ENCODE measurements at places on chromosomes 3 and 15.

DNA sequence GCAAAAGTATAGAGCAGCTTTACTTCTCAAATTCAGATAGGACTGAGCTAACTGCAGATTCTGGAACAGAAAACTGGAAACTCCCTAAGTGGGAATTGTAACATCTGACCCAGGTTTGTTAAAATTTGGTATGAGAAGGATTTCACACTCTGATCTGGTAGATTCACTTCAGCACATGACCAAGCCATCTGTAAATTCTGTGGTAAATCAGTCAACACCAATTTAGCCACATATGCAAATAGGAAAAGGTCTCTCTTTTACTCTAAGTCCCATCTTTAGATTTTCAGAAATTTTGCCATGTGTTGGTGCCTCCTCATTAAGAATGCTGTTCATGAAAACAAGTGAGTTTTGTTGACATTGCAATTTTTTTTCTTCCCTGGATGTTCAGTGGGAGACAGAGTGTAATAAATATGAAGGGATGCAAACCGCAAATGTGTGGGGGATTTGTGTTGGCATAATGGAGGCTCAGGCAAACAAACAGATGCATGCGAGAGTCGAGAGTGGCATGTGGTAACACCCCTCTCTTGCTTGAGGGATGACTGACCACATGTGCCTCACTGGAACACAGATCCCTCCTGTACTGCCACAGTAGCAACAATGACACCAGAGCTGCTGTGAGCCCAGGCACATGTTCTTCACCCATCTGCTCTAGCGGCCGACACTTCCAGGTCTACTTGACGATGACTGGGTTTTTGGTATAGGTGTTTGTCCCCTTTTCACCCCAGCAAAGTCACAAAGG, 146.6 kb downstream of the FEZF2 start:
- DNase-seq, result peak; percentile 2

DNA sequence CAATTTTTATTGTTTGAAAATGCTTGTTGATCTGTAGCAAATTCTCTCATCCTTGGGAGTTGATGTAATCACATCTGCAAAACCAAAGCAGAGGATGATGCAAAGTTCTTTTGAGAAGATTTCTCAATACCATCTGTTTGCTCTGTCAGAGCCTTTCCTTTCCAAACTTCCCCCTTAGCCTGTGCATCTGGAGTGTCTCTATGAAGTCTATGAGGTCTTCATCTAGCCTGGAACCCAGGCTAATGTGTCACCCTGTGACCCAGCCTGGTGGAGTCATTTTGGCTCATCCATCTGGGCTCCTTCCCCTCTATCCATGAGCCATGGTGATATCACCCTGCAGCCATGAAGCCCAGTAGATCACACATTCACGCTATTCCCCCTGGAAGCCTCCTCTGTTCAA, 123.2 kb upstream of the SLC7A14 start:
- DNase-seq, result no peak

DNA sequence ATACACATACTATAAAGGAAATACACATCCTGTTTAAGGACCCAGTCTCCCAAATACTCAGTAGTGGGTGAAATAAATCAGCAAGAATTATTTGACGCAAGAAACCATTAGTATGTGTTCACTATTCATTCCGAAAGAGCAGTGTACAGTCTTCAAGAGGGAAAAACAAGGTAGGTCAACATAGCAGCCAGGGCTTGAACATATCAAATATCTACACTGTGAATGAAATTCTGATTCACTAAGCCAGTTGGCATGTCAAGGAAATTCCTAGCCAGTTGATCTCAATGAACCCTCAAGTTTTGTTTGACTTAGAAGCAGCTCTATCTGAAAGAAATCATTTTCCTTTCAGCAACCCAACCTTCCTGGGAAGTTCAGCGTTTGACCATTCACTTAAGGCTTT, 99.0 kb downstream of the CNTN3 start:
- no peak for DNase-seq

GRCh38 chr15:48025118-48025517, 95.7 kb upstream of the SLC24A5 start:
- DNase-seq, result peak; percentile 2

DNA sequence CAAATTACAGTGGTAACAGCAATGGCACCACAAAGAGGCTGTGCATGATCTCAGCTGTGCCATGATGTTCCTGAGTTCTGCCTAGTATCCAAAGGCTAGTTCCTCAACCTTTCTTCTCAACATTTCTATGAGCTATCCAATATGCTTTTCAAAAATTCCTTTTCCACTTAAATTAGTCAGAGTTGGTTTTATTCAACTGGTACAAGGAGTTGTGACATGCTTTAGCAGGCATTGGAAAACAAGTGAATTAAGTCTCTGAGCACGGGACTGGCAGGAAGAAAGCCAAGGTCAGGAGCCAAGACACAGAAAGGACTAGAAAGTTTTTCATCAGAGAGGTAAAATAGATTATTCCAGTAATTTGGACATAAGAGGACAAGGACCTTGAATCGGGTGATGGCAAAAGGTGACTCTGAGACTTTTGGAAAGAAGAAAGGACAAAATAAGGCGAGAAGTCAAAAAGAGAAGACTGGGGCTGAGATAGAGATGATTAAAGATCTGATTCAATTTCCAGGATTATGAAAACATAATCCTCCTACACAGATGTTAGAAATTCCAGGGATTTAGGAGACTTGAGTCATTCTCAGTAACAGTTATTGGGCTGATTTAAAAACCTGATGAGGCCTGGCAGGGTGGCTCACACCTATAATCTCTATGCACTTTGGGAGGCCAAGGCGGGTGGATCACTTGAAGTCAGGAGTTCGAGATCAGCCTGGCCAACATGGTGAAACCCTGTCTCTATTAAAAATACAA, 36.1 kb downstream of the PBRM1 start:
- DNase-seq, result no peak

DNA sequence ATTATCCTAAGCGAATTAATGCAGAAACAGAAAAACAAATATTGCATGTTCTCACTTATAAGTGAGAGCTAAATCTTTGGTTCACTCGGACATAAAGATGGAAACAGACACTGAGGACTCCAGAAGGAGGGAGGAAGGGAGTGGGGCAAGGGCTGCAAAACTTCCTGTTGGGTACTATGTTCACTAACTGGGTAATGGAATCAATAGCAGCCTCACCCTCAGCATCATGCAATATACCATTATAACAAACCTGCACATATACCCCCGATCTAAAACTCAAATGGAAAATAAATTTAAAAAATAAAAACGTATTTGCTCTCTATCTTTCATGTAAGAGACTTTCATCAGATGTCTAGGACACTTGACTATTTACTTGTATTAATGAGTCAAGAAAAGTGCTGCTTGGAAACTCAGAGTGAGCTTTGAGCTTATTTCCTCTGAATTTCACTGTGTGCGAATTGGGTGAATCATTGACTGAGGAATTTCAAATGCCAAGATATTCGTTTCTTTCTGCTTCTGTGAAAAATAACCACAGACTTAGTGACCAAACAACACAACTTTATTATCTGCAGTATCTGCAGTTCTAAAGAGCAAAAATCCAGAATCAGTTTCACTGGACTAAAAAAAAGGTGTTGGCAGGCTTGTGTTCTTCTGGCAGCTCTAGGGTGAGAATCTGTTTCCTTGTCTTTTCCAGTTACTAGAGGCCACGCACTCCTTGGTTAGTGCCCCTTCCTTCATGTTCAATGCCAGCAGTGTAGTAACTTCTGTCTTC, 18.4 kb downstream of the TM4SF18 start:
- DNase-seq, result no peak

- DNase-seq, result no peak
Measured at GRCh38 chr3:45007091-45007490, 19.0 kb upstream of the CLEC3B start.

DNA sequence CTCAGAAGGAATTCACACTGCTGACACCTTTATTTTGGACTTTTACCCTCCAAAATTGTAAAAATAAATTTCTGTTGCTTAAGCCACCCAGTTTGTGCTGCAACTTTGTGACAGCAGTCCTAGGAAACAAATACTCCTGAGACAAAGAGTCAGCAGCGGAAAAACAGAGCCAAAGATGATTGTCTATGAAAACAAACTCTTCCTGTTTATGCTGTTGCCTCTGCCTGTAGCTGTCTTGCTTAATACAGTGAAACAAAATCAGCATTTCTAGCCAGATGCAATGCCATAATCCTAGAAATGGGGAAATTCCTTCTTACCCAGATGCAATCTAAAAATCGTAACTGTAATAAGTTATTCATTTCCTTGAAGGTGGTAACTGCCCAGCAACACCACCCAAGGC, 387.5 kb upstream of the ATP11B start:
- DNase-seq, result no peak

GRCh38 chr15:57643826-57644225, 52.1 kb downstream of the MYZAP start:
- DNase-seq, result no peak

- DNase-seq, result peak; percentile 13
Measured at GRCh38 chr3:20194793-20195460, 8.9 kb upstream of the SGO1 start.

- no peak for DNase-seq
Measured at GRCh38 chr3:157542711-157543500, 39.7 kb upstream of the VEPH1 start.
